ENCODE measurements at places on chromosomes 12 and 14. TPM values are rescaled to one million over a fixed set of nuclear protein-coding genes. Genes with fewer than 3 reads are reported as not detected.

Gene PRIMA1
- 46.8 TPM for total RNA-seq

Gene MYF5
- not detected for total RNA-seq

Gene CCDC38
- not detected for total RNA-seq

Gene PTPRB
- total RNA-seq: 28.4 TPM

Gene MDGA2
- total RNA-seq: under 0.01 TPM

Gene SRRM4
- total RNA-seq: not detected

Gene IKBIP
- total RNA-seq: 8.7 TPM

Gene BDKRB2
- 13.7 TPM for total RNA-seq

Gene RAP1B
- total RNA-seq: 158 TPM

- DNase-seq: no peak
Observed at GRCh38 chr12:105030820-105031807, 45.0 kb downstream of the NOPCHAP1 start.

- no peak for DNase-seq
Observed at GRCh38 chr14:103065861-103066260, 8.5 kb upstream of the CDC42BPB start.

DNA sequence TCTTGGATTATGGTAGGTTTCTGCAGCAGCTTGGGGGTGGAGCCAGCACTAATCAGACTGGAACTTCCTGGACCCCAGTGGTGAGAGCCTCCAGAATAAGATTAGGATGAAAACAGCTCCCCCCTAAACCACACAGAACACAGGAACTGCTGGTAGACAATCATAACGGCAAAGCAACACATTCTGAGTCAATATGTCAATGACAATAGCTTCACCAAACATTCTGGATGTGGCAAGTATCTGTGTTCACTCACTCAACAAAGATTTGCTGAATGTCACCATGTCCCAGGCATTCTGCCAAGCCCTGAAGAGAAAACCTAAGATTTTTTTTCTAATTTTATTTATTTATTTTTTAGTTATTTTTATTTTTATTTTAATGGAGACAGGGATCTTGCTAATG lies 65.2 kb downstream of the LRRC74A start:
- DNase-seq: no peak

DNA sequence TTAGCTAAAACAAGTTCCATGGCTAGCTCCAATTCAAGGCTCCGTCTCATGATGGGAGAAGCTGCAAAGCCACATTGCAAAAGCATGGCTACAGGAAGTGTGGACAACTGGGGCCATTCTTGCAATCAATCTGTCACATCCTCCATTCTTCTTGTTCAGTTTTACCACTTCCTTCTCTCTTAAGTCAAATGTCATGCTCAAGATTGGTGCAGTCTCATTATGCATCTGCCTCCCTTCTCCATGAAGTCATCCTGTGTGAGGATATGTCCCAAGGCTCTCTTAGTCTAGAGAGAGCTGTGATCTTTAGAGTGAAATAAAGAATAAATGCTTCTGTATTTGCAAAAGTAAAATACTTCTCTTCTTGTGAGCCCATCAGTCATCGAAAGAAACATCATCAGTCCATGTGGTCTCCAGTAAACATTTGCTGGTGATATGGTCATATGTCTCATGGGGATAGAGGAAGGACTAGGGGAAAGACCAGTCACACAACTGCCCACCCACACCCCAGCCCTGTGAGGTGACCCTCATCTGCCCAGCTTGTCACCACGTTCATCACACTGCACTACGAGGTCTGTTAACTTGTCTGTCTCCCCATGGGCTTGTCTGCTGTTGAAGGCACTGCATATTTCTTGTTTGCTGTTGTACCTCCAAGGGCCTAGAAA lies 303.0 kb downstream of the NUAK1 start:
- no peak for DNase-seq

DNA sequence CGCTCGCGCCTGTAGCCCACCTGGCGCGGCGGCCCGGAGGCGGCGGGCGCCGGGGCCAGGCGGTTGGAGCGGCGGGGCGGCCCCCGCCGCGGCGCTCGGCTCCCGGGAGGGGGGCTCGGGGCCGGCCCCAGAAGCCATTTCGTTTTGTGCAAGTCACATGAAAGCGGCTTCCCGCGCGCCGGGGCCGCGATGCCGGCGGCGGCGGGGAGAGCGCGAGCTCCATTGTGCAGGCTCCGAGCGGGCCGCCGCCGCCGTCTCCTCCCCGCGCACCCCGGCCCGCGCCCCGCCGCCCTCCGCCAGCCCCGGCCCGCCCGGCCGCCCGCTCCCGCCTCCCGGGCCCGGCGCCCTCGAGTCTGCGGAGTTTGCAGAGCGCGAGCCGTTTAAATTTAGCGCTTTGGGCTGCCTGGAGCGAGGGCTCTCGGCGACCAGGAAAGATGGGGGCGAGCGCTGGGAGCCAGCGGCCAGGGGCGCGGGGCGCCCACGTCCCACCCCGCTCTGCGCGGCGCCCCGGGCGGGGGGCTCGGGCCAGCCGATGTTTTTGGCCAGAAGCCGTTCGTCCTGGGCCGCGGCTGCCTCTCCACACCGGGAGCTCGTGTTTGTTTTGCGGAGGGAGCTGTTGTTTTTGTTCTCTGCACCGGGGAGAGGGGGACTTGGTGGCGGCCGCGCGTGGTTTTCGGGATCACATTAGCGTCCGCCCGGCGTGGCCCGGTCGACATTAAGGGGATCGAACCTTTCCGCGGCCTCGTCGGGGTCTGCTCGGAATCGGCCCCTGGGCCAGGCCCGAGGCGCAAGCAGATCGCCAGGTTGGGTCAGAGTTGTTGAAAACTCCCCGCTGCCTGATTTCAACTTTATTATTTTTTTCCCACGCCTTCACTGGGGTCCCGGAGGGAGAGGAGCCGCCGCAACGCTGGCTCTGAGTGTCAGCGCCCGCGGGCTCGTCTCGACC lies 982 bp downstream of the BCL7A start:
- no peak for DNase-seq

DNA sequence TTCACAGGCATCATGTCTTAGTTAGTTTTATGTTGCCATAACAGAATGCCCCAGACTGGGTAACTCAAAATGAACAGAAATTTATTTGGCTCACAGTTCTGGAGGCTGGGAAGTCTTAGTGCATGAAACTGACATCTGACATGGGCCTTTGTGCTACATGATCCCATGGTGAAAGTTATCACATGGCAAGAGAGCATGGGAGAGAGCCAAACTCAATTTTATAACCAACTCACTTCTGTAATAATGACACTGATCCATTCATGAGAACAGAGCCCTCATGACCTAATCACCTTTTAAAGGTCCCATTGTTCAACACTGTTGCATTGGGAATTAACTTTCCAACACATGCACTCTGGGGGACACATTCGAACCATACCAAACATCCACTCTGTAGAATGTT lies 1015.1 kb downstream of the DIO2 start:
- no peak for DNase-seq

- no peak for DNase-seq
Observed at GRCh38 chr14:99971941-99972747, 93.1 kb upstream of the EVL start.

DNA sequence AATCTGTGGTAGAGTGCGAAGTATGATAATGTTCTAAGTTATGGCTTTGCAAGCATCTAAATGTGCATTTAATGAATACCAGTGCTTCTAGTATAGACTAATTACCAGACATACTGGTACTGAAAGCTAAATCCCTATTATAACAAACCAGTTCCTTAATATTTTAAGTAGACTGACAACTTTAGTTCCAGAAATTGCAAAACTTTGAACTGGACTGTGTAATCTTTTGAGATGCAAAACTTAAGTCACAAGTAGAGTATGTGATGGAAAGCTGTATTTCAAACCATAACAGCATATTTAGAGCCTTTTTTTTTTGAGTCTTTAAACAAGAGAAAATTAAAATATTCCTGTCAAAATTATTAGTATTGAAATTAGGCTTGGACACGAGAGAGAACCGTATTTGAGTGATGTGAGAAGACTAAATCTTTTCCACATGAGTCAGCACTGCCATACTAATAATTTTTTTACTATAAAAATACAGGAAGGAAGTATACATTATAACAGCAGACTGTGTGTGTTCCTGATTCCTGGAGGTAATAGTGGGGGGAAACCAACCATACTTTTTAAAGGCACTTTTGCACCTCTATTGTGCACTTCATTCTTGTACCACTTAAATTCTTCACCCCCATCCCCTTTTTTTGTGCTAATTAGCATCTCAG lies 45.5 kb downstream of the PPM1A start:
- no peak for DNase-seq

DNA sequence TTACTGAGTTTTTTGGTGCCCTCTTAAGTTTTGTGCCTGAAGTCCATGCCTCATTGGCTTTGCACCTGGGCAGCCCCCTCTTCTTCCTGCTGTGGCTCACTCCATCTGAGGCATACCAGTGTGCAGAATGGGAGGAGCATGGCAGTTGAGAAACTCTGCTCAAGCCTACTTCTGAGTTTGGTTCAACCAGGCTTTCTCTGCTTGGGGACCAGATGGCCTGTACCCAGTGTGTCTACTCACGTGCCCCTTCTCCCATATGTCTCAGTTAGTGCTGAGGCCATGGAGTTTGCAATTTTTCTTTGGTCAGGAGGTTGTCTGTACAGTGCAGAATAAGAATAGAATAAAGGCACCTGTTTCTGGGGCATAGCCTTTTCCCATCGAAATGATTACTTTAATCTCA lies 383.3 kb upstream of the DDHD1 start:
- DNase-seq: no peak

DNA sequence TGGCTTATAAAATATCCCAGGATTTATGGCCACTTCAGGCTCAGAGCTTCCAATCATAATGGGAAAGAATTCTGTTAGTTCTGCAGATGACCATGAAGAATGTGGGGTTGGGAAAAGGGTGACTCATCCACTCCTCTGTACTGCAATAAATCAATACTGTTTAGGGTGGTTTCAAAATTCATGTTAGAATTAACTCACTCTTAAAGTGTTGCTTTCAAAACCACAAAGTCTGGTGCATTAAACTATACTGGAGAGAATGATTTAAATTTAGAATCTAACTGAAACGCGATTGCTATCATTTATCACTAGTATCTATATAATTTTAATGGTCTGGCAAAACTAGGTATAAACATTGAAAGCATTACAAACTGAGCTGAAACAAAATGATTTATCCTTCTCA lies 798 bp downstream of the CCDC198 start:
- DNase-seq: no peak

- no peak for DNase-seq
Observed at GRCh38 chr12:30136696-30137095, 353.0 kb upstream of the TMTC1 start.

- no peak for DNase-seq
Observed at GRCh38 chr14:39177168-39177545, 2.1 kb downstream of the PNN start.

DNA sequence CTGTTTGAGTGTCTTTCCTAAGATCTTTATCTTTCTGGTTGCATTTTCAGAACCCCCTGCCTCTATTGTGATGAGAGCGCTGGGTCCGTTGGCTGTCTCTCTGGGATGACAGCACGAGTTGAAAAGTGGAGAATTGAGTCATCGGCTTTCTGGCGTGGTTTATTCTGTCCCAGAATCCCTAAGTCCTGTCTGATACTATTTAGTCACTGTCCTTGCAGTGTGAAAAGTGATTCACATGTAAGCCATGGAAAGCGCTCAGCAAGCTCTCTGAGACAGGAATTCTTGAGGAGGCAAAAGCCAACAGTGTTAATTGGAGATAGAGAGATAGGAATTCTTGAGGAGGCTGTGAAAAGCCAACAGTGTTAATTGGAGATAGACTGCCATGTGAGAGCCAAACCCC lies 121.7 kb downstream of the CHST11 start:
- DNase-seq: no peak

DNA sequence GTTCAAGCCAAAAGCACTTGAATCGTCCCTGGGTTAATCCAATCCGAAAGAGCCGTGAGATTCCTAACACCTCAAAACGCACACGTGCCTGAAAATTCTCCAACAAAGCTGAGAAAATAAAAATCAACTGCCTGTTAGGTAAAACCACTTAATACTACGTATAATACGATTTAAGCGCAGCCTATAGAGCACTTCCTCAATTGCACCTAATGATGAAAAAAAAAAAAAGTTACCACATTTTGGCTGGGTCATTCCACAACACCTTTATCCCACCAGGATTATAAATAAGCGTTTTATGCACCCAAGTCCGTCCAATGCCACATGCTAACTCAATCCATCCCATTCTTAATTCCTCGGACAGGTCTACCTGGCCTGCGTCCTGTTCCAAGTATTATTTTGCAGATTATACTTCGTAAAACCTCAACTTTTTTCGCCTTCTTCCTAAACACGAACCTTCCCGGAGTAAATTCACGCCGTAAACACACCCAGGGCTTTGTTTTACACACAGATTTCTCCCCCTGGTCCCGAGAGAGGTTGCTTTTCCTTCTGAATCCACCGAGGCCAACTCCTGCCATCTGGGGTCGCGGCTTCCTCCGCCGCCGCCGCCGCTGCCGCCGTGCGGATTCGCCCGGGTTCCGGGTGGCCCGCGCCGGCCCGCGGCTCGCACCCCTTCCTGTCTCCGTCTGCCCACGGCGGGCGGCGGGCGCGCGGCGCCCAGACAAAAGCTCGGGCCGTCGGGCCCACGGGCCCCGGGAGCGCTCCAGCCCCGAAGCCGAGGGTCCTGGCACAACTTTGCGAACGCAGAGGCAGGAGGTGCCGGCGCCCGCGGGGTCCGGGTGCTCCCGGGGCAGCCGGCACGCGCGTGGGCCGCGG lies 66.2 kb downstream of the RNF34 start:
- DNase-seq: no peak

GRCh38 chr12:58408516-58408915 lies 467.1 kb downstream of the ATP23 start:
- no peak for DNase-seq

- DNase-seq: no peak
Observed at GRCh38 chr12:67813456-67813904, 164.9 kb downstream of the DYRK2 start.

GRCh38 chr12:105823810-105824209 lies 314.9 kb downstream of the NUAK1 start:
- no peak for DNase-seq

Data from tibial nerve (tissue), 4 donors.